ENCODE measurements at places on chromosomes 2 and 18.

GRCh38 chr18:8559612-8560186 is 49.5 kb upstream of the RAB12 start:
- no peak for DNase-seq

GRCh38 chr18:65750389-65751154 is at the start of gene CDH7:
TSS of gene CDH7 (plus strand) at chr18:65751012. CDS start at chr18:65762843, 11,831 bp downstream.
- no peak for DNase-seq

DNA sequence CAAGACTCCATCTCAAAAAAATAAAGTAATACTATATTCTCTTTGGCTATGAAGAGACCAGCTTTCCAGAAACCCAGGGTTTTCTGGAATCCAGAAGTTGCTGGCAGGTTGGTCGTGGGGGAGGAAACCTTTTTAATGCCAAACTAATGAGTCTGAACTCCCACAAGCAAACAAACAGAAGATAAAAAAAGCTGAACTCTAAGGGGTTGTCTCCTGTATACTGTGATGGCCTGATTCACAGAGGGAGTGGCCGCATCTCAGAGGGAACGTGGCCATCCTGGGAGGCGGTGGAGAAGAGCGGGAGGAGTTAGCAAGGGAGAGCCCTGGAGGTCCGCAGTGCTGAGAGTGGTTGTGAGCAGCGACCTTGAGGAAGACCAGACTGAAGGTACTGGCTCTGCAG is 36.1 kb downstream of the LIMS1 start:
- DNase-seq, result no peak

DNA sequence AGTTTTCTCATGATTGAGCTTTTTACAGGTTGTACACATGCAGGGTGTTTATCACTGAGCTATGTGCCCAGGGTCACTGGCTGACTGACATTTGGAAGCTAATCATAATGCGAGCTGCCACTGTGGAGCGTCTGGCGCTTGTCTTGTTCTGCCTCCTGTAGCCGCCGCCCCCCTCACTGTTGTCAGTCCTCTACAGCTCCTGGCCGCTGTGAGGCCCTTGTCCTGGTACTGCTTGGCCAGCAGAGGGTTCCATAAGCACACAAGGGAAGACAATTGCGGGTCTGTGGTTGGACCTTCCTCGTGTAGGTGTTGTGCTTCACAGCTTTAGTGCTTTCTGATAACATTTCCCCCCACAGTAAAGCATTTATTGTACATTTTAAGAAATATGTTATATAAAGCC is 105.6 kb upstream of the LDLRAD4 start:
- DNase-seq, result no peak

DNA sequence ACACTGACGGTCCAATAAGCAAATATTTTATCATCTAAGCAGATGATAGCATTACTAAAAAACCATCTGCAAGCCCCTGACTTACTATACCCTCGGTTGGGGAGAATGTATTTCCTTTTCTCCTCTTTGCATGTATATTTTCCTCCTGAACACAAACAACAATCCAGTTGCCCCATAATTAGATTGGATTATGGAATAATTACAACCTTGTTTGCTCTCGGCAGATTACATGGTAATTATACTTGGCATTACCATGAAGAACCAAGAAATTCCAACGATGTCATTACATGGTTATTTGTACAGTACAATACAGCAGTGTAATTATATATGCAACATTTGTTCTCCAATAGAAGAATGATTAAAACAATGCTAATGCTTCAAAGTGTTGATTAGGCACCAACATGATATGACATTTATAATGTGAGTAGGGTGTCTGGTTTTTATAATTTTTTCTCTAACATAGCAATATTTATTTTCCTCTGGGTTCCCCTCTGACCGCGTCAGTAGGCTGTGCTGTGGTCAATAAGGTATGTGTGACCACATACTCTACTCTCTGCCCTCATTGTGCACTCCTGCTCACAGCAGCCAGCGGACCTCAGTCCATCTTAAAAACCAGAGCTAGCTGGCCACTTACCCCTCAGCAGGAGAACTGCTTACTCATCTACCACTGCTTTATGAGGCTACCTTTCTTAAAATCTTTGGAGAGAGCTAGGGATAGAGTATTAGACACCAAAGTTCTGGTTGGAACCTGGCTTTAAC is 176.1 kb downstream of the INSIG2 start:
- no peak for DNase-seq
